ENCODE measurements at places on chromosomes 2 and 18. TPM values are rescaled to one million over a fixed set of nuclear protein-coding genes. Genes with fewer than 3 reads are reported as not detected.

- H3K27ac ChIP-seq, result no peak overlapping the region
- DNase-seq, result no peak
- no peaks in the 10 kb centered on the region for H3K36me3 ChIP-seq
- no peaks in the 10 kb centered on the region for H3K27me3 ChIP-seq
Observed at GRCh38 chr18:13462686-13463085, 244.1 kb downstream of the LDLRAD4 start.

DLX2 gene
- total RNA-seq, result not detected

DNA sequence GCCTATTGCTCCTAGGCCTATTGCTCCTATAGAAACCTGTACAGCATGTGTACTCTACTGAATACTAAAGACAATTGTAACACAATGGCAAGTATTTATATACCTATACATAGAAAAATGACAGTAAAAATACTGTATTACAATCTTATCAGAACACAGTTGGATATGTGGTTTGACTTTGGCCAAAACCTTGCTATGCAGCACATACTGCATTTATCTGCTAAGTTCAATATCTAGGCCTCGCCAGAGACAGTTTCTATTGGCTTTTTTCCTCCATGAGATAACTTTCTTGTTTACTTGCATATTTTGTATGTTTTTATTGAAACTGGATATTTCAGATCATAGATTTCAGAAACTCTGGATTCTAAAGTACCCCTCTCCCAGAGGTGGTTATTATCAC is 19.3 kb upstream of the TMEM87B start:
- no peak overlapping the region for H3K27ac ChIP-seq
- H3K4me3 ChIP-seq, result no peak overlapping the region
- H3K4me1 ChIP-seq, result no peaks in the 10 kb centered on the region
- no peaks in the 10 kb centered on the region for H3K27me3 ChIP-seq

- no peaks in the 10 kb centered on the region for H3K36me3 ChIP-seq
- no peak for DNase-seq
- no peaks in the 10 kb centered on the region for H3K4me1 ChIP-seq
- no peaks in the 10 kb centered on the region for H3K27me3 ChIP-seq
Observed at GRCh38 chr18:29879763-29880162, 1162.8 kb downstream of the DSC3 start.

DNA sequence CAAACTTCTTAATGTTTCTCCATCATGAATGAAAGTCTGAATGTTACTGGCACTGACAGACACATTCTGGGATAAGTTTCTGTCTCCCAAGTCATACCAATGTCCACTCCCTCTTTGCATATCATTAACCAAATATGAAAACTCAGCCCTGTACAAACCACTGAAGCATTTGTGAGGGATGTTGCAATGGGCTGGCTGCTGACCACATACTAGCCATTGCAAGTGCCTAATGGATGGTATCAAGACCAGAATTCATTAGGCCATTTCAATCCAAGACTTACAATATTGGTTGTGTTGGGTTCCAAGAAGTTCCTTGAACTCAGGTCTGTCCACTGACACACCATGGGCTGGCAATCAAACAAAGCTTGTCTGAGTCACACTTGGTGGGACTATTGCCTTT is 73.8 kb downstream of the CBLN2 start:
- H3K27ac ChIP-seq, result no peak overlapping the region
- no peak overlapping the region for H3K4me3 ChIP-seq
- DNase-seq, result no peak
- no peaks in the 10 kb centered on the region for H3K36me3 ChIP-seq
- H3K27me3 ChIP-seq, result no peaks in the 10 kb centered on the region

DNA sequence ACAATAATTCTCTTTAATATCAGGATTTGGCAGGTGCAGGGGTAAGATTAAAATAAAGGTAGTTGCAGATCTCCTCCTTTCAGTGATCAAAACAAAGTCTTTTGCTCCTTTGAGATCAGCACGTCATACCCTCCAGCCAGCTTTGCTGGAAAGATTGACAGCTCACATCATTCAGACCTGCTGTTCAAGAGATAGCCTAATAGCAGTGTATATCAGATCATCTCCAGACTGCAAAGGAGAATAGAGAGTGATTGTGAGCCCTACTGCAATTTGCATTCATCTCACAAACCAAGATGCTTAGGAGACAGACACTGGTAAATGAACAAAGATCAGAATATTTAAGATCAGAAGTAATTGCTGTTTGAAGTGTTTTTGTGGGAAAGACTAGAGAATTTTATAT is 135.8 kb upstream of the DSEL start:
- H3K4me3 ChIP-seq, result no peak overlapping the region
- no peaks in the 10 kb centered on the region for H3K36me3 ChIP-seq
- no peaks in the 10 kb centered on the region for H3K27me3 ChIP-seq
- no peak overlapping the region for H3K27ac ChIP-seq
- no peak for DNase-seq

COL4A4 gene
- total RNA-seq, result 1.4 TPM

DYSF gene
- total RNA-seq, result 55.0 TPM

GRCh38 chr18:10863026-10863425 is 286.3 kb downstream of the PIEZO2 start:
- H3K36me3 ChIP-seq, result no peaks in the 10 kb centered on the region
- H3K27me3 ChIP-seq, result no peaks in the 10 kb centered on the region
- no peak for DNase-seq

DNA sequence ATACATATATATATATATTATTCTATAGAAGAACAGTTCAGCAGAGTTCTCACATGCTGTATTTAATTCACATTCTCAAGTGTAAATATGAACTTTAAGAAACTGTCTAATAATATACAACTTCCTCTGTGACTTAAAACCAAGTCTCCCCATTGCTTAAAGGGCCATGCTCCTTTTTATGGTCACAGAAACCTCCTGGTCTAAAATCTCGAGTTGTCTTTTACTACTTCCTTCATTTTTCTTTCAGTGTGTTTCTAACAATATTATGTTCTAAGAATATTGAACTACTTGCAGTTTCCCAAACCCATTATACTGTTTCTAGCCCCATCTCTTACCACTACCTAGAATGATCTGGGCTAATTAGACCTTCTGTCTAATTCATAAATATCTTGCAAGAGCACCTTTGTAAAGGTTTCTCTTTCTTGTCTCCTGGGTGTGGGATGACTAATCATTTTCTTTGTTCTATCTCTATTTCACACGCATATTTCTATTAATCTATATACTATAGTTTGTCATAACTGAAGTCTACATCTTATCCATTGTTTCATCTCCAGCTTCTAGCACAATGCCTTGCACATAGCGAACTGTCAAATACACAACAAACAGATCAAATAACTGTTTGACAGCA is 48.8 kb downstream of the ERBB4 start:
- no peaks in the 10 kb centered on the region for H3K4me1 ChIP-seq
- no peak overlapping the region for H3K4me3 ChIP-seq
- H3K27ac ChIP-seq, result no peak overlapping the region
- no peak for DNase-seq

LOXHD1 gene
- total RNA-seq, result not detected

UGT1A4 gene
- total RNA-seq, result 1,011 TPM

GRCh38 chr18:57063601-57064103 is 83.2 kb upstream of the BOD1L2 start:
- no peak overlapping the region for H3K27ac ChIP-seq
- H3K36me3 ChIP-seq, result no peaks in the 10 kb centered on the region
- H3K4me3 ChIP-seq, result no peak overlapping the region
- no peak for DNase-seq

DNA sequence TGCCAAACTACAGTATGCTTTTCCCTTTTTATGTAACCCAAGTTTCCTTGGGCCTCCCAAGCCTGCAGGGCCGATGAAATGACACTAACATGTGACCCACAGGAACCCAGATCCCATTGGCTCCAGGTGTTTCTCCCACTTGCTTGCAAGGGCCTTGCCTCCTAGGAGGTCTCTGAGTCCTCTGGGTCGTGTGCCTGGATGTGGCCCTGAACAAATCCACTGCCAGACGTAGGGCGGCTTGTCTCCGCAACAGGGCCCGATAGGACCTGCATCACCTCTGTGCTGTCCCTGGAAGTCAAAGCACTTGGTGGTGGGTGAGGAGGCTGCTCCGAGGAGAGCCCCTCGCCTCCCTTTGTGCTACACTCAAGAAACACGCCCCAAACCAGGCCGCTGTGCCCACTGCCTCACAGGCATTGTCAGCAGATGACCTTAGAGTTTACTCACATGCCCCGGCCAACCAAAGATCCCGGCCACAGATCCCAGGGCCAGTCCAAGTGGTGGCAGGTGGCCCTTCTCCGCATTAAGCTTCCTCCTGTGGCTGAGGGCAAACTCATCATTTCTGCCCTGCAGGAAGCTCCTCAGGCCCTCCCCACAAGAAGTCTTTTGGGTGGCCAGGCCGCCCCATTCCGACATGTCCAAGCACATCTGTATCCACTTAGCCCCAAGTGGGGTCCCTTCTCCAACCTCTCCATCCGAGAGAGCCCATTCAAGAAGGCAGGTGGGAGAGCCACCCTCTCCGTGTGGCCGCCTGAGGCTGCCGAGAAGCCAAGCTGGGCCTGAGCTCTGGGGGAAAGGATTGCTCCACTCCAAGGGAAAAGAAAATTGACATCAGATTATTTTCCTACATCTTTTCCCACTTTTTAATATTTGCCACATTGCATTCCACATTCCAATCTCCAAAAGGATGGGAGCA is 76.7 kb downstream of the GFPT1 start:
- no peaks in the 10 kb centered on the region for H3K27me3 ChIP-seq
- peak overlapping the region; percentile 24 for H3K27ac ChIP-seq
- H3K4me1 ChIP-seq, result peaks cover 12% of the 10 kb centered on the region
- H3K4me3 ChIP-seq, result no peak overlapping the region
- no peaks in the 10 kb centered on the region for H3K36me3 ChIP-seq

LRP1B gene
- total RNA-seq, result 0.15 TPM

GRCh38 chr2:103788951-103789350 is 1027.1 kb downstream of the TMEM182 start:
- no peaks in the 10 kb centered on the region for H3K36me3 ChIP-seq
- H3K4me3 ChIP-seq, result no peak overlapping the region
- no peaks in the 10 kb centered on the region for H3K27me3 ChIP-seq
- peaks cover 27% of the 10 kb centered on the region for H3K4me1 ChIP-seq
- peak overlapping the region; percentile 27 for H3K27ac ChIP-seq

DNA sequence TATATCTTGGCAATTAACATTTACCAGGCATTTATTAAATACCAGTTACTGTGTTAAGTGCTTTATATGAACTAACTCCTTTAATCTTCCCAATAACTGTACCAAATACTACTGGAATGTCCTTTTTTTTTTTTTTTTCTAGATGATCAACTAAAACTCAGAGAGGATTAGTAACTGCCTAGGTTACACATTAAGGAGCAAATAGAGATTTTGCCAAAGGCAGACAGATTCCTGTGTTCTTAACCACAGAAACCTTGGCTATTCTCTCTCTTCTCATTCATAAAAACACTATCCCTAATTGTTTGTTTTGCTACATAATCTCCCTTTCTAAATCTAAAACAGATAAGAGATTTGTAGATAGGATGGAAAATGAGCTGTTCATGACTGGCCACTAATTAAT is 13.3 kb downstream of the DHX57 start:
- H3K4me1 ChIP-seq, result no peaks in the 10 kb centered on the region
- H3K36me3 ChIP-seq, result peaks cover 5% of the 10 kb centered on the region
- no peak overlapping the region for H3K27ac ChIP-seq
- H3K27me3 ChIP-seq, result no peaks in the 10 kb centered on the region
- no peak overlapping the region for H3K4me3 ChIP-seq

ABCG8 gene
- total RNA-seq, result 64.0 TPM

- H3K4me3 ChIP-seq, result no peak overlapping the region
- no peaks in the 10 kb centered on the region for H3K27me3 ChIP-seq
- DNase-seq, result no peak
- H3K27ac ChIP-seq, result no peak overlapping the region
- H3K36me3 ChIP-seq, result no peaks in the 10 kb centered on the region
Observed at GRCh38 chr18:70423988-70424387, 135.1 kb downstream of the SOCS6 start.

DNA sequence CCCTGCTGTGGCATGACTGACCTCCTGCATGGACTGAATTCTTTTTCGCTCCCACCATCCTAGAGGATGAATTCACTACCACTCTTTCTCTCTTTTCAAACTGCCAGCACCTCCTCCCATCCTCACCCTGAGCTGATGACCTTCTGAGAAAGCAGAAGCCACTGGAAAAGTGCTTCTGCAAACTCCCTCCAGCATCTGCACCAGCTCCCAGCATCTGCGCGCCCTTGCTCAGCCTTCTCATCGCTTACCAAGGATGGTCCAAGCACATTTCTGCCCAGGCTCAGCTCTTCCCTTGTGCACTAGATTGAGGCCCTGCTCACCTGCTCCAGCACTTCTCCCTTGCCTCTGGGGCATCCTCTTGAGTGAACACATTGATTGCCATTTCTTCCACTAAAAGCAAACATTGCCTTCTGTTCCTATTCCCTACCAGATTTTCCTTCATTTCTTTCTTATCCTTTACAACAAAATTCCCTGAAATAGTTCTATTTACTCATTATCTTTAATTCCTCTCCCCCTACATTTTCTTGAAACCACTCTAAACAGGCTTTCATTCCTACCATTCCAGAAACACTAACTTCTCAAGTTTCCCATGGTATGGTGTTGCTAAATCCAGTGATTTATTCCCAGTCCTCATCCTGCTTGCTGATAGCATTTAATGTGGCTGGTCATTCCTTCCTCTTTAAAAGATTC is 42.7 kb upstream of the IL1RL1 start:
- H3K36me3 ChIP-seq, result no peaks in the 10 kb centered on the region
- no peak overlapping the region for H3K27ac ChIP-seq
- H3K4me1 ChIP-seq, result no peaks in the 10 kb centered on the region
- no peak overlapping the region for H3K4me3 ChIP-seq

- peak overlapping the region; percentile 31 for H3K4me3 ChIP-seq
- no peaks in the 10 kb centered on the region for H3K27me3 ChIP-seq
- peak; percentile 97 for DNase-seq
Observed at GRCh38 chr18:48781163-48781987, 169.4 kb downstream of the SMAD7 start.

DNA sequence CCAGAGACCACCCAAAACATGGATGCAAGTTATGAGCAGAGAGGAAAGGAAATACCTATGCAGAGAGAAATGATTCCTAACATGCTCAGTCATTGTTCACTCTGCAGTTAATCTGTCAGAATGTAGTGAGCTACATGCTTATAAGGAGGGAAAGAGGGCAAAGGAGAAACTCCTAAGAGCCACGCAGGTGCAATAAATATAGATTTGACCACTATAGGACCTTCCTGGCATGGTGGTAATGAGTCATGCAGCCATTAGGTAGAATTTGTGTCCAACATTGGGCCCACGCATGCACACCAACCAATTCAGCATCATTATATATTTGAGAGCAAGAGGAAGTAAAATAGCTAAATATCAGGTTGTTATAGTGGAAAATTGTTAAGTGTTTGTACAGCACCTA is 699.9 kb downstream of the DSC3 start:
- H3K4me3 ChIP-seq, result no peak overlapping the region
- no peak overlapping the region for H3K27ac ChIP-seq
- no peaks in the 10 kb centered on the region for H3K27me3 ChIP-seq
- no peak for DNase-seq

- no peak for DNase-seq
- H3K27ac ChIP-seq, result no peak overlapping the region
- no peak overlapping the region for H3K4me3 ChIP-seq
- H3K36me3 ChIP-seq, result no peaks in the 10 kb centered on the region
- H3K4me1 ChIP-seq, result no peaks in the 10 kb centered on the region
Observed at GRCh38 chr2:229475778-229476177, 204.7 kb upstream of the PID1 start.
